Activated CD8-positive, alpha-beta memory T cell treated with anti-CD3 and anti-CD28 coated beads for 4 hours (primary cell): ENCODE measurements at places on chromosomes 11 and 22.

DNA sequence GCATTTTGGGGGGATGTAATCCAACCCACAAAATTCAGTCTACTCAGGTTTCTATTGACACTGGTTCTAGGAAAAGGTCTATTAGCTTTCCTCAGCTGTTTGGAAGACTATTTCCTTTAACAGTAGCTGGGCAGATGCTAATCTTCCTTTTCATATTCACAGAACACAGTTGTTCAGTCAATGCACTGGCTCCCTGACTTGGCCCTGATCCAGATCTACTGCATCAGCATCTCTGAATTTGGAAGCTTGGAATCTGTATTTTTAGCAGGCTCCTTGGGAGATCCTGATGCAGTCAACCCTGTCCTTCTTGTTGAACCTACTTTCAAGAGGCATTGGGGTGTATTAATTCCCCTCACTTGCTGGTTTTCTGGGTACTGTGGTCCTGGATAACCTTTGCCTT lies 6.3 kb downstream of the HTATIP2 start:
- no peak for DNase-seq

DNA sequence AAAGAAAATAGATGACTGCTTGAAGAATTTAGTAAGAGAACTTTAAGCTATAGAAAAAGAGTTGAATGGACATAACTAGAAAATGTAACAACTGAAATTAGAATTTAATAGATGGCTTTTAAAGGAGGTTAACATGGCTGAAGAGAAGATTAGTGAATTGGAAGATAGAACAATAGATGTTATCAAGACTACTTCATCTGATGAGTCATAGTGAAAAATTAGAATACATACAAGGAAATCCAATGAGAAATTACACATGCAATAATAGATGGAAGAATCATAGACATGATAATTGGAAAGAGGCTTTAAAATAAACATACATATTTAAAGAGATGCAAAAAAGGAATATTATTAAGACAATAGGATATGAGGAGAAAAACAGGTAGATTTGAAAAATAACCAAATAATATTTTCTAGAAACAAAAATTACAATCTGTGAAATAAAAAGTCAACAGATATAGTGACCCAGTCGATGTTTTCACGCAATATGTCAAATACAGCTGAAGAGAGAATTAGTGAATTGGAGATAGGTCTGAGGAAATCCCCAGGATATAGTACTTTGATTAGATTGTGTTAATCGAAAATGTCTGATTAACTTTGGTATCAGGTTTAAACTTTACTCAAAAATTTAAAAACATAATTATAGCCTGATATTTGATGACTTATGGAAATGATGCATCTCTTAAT lies 28.2 kb downstream of the CAT start:
- DNase-seq = no peak

GRCh38 chr11:23954730-23955129 lies 542.1 kb upstream of the LUZP2 start:
- no peak for DNase-seq

DNA sequence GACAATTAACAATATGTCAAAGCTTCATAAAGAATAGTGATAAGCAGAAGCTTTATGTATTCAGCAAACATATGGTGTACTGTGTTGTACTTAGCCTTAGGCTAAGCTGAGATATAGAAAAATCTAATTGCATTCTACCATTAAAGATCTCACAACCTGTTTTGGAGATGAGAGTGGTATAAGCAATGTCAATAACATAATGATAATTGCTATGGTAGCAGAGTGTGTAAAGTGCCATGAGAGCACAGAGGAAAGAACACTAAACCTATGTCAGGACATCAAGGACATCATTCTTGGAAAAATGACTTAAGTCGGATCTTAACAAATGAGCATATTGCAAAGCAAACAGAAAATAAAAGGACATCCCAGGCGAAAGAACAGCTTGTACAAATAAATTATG lies 28.6 kb upstream of the ANGPTL5 start:
- DNase-seq = no peak

DNA sequence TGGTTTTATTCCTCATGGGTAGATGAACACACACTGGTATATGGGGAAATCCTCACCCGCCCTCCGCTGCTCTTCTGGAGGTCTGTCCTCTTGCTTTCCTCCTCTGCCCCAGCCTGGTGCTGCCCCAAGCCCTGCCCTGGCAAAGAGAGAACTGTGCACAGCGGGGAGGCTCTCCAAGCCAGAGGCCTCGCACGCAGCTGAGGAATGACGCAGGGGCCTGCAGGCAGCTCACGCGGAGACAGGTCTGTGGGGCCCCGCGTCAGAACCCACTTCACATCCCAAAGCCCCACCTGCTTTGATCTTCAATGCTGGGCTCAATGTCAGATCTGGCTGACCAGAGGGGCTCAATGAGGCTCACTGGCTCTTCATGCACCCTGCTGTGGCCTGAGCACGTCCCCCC lies 10.0 kb downstream of the GATD1 start:
- no peak for DNase-seq

DNA sequence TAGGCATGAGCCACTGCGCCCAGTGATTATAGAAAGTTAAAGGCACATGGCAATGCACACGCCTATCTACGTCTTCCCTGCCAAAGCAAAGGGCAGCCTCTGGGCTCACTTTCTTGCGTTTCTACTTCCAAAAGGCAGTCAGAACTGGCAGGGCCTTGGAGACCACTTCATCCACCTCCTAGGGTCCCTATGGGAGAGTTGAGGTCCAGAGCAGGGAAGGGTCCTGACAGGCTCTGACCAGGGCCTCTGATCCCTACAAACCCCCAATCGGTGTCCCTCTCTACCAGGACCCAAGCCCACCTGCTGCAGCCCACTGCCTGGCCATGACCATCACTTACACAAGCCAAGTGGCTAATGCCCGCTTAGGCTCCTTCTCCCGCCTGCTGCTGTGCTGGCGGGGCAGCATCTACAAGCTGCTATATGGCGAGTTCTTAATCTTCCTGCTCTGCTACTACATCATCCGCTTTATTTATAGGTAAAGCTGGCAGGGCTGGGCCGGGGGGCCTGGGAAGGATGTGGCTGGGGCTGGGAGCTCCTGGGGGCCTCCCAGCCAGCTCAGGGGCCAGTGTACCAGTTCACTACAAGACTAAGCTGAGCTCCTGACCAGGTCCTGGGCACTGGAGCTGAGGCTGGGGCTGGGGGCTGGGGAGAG lies 1.5 kb downstream of the BEST1 start:
- DNase-seq = no peak

- DNase-seq = no peak
Observed at GRCh38 chr11:118152552-118153471, at the start of gene SCN4B. TSS of gene SCN4B (minus strand) at chr11:118152823. CDS start at chr11:118152673, 150 bp downstream.

DNA sequence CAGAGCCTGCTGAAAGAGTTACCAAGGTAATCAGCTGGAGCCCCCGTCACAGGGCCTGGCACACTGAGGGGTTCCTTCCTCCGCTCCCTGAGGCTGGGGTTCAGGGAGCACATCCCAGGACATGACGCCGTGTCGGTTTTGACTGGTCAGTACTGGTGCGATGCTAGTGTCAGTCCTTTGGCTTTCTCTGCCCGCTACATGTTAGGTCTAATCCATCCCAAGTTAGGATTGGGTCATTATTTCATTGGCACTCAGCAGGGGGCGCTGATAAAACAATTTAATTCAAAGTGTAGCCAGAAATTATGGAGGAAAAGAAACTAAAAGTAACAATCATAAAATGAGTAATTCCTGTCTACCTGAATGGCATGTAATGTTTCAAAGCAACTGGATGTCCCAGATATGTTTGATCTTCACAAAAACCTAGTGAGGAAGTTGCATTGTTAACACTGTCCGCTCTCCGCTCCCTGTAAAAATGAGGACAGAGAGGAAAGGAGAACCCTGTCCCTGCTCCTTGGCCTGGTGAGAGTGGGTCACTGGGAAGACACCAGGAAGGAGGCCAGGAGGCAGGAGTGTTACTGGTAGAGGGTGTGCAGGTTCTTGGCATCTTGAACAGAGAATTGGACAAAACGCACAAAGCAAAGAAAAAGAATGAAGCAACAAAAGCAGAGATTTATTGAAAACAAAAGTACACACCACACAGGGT lies 27.1 kb downstream of the TSKU start:
- DNase-seq = no peak

DNA sequence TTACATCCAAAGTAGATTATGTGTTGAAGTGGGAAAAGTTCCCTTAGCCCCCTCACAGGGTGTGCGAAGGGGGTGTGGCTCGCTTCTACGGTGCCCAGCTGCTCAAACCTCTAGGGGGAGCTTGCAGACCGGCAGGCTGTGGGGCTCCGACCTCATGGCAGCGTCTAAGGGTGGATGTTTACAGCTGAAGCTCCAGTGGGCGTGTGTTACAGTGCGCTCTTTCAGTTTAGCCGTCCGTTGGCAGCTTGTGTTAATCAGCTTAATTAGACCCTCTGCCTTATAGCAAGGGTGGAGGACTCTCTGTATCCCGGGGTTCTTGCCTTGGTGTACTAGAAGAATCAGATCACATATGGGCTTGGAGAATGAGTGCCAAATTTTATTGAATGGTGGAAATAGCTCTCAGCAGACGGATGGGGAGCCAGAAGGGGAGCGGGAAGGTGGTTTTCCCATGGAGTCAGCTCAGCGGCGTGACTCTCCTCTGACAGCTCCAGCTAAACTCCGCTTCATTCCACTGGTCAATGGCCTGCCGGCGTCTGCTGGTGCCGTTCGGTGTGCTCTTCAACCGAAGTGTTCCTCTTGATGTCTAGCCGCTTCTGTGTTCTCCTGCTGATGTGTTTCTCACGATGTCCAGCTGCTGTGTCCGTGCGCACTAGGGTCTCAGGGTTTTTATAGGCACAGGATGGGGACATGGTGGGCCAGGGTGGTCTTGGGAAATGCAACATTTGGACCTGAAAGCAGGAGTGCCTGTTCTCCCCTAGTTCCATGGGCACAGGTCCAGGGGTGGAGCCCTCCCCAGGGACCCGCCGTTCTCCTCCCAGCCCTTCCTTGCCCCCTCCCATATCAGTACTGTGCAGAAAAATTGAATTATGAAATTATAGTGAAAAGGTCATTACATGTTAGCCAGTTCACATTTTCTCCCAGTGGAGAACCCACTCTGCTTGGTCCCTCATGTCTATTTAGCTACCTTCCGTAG lies 28.6 kb upstream of the OR10G7 start:
- DNase-seq = no peak

- no peak for DNase-seq
Observed at GRCh38 chr11:122777343-122777742, 61.0 kb upstream of the CRTAM start.
